Stimulated activated CD8-positive, alpha-beta memory T cell treated with anti-CD3 and anti-CD28 coated beads, Interleukin-7, amount 100 ng/mL, for 4 hours (primary cell): ENCODE measurements at places on chromosomes 5 and 9.

- no peak for DNase-seq
Observed at GRCh38 chr5:14216372-14216771, 73.2 kb downstream of the TRIO start.

DNA sequence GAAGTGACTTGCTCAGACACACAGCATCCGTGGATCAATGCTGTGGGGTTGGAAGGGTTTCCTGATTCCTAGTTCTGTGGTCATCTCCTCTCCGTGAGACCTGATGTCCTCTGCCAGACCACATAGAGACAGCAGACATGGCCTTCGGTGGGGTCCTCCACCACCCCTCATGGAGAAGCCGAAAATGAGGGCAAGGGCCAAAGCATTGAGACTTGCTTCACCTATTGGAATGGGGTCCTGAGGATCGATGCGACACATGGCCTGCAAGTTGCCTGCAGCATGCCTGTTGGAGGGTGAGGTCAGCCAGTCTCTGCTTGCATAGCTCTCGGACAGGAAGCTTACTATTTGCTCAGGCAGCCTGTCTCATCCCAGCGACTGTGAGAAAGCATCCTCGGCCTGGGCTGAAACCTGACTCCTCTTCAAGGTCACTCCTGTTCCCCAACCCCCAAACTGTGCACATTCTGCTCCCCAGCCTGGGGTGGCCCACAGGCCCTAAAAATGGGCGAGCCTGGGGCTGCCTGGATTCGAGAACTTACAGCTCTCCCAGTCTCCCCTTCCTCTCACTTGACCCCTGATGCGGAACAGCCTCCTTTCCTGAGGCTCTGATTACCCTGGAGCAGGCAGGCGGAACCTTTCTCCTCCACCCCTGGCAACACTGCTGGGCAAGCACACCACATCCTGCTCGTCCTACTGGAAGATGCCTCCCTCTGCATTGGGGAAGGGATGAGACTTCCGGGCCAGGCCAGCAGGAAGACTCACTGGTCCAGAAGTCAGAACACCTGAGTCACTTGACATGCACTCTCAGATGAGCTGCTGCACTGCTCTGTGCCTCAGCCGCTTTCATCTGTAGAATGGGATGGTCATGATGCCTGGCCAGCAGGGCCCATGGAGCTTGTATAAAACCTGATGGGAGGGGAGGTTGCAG, 186.9 kb downstream of the RGS3 start:
- DNase-seq = no peak

DNA sequence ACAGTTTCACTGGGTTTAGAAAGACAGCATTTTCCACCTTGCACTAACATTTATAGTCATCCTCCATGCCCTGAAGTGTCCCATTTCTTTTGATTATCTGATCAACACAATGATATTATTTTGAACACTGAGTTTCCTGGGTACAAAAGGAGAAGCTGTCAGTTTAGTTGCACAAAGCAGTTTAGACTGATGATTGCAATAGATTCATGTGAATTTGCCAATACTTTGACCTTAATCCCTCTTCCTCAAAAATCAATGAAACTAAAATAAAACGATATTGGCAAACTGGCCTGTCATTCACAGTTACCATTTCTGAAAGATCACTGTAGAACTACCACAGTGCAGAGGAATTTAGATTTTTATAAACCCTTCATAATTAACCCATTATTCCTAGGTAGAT, 34.2 kb upstream of the RASGRF2 start:
- no peak for DNase-seq

GRCh38 chr9:94780516-94780950, 54.0 kb downstream of the AOPEP start:
- no peak for DNase-seq

- no peak for DNase-seq
Observed at GRCh38 chr5:176792655-176793342, 17.6 kb upstream of the UNC5A start.
